ENCODE measurements at places on chromosomes 2 and 18.

GRCh38 chr2:100264651-100265050, 57.6 kb downstream of the LONRF2 start:
- no peak for DNase-seq

- no peak for DNase-seq
Measured at GRCh38 chr2:182818925-182819324, 47.5 kb downstream of the FRZB start.

- DNase-seq = no peak
Measured at GRCh38 chr2:197092431-197092830, 165.9 kb upstream of the PGAP1 start.

GRCh38 chr18:48222118-48222517, 187.1 kb downstream of the ZBTB7C start:
- peak; percentile 51 for DNase-seq

DNA sequence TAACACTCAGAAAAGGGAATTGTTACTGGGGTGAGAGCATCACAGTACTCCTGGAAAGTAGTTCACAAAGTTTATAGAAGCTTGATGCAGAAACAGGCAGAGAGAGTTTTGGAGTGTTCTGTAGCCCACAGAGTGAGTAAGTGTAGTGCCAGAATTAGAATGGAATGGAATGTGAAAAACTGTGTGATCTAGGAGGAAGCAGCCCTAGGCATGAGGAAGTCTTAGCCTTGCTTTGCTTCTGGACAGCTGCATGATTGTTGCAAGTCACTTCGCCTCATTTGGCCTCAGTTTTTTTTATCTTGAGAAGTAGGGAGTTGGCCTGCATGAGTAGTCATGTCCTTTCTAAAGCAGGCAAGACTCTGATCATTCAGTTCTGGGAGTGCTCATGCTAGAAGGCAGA, 10.9 kb downstream of the SERPINB12 start:
- DNase-seq = no peak

DNA sequence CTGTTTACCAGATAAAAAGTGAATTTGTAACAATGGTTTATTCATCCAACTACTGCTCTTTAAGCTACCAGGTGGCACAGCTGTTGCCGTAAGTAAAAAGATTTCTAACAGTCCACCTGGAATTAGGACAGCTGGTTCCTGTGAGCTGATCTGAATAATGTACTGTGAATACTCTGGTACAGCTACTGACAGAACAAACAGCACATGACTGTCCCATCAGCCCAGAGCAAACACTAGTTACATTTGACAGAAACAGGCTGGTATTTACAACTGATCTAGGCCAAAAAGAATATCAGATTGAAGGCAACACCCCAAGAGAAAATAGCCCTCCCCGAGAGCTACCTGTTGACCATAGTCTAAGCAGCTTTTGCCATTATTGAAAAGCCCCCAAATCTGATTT, 840.4 kb downstream of the CPS1 start:
- DNase-seq = no peak

DNA sequence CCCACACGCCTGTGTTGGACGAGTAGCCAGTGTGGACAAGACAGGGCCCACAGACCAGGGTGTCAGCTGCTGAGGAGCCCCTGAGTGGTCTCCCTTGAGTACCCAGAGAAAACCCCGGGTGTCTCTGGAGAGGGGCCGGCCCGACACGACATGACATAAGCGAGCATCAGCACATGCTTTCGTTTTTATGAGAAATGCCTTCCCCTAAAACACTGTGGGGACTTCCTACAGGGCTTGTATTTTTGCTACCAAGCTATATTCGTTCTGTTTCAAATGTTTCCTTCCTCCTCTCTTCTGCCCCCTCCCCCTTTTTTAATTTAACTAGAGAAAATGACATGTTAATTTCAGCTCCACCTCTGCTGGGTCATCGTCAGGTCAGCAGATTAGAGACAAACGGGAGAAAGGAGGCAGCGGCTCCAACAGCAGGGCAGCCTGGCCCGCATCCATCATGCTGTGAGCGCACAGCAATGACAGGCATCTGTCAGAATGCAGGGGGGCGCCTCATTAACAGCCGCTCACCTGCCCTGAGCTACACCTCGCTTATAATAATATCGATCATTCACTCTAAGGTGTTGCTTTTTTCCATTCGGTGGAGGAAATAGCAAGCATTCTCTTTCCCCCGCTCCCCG, 286.2 kb downstream of the ZNF516 start:
- DNase-seq = no peak

GRCh38 chr18:30177056-30177455, 865.5 kb downstream of the DSC3 start:
- DNase-seq = no peak

DNA sequence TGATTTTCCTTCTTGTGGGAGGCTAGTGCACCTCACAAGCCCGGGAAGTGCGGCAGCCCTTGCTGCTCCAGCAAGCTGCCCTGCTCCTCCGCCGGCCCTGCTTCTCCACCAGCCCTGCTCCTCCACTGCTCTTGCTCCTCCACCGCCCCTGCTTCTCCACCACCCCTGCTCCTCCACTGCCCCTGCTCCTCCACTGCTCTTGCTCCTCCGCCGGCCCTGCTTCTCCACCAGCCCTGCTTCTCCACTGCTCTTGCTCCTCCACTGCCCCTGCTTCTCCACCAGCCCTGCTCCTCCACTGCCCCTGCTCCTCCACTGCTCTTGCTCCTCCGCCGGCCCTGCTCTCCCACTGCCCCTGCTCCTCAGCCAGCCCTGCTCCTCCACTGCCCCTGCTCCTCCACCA, 95.6 kb downstream of the NDUFA10 start:
- DNase-seq = no peak

- no peak for DNase-seq
Measured at GRCh38 chr2:181005326-181005655, 24.9 kb downstream of the UBE2E3 start.

DNA sequence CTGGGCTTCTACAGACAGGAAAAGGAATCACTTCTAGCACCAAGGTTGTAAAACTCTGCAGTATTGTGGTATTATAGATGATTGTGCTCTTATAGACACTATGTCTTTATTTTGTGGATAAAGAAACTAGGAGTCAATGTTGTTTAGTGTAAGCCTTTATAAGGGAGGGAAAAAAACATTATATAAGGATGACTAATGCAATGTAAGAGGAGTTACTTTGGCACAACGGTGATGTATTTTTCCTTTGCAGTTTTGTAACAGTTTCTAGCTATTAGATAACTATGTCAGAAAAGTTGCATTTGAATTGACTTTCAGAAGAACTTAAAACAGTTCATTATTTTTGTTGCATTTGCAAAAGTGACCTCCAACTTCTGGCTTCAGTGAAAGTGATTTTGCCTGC, 545.4 kb downstream of the CCDC85A start:
- no peak for DNase-seq
